ENCODE measurements at places on chromosomes 5 and 9.

DNA sequence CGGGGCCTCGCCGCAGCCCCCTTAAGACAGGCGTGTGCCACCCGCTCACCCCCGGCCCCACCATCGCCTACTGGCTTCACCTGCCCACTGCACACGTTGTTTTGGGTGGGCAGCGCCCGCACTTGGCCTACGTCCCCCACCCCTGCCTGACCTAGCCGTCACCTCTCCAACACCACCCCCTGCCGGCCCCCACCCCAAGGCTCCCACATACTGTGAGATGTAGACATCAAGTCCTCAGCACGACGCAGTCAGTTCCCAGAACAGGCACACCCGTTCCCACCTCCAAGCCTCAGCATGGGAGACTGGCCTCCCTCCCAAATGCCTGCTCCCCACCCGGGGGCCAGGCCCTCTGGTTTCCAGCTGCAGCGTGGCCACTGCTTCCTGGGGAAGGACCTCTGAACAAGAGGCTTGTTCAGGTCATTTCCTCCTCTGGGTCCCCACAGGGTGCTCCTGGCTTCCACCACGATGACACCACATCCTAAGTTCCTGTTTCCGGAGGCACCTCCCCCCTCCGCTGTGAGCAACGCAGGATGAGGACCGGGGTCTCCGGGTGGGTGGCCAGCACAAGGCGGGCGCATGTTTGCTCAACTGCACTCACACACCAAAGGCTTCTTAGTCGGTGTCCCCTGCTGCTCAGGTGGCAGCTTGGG lies 11.3 kb downstream of the DBN1 start:
- DNase-seq = no peak

- DNase-seq = no peak
Observed at GRCh38 chr9:131668439-131669268, 71.2 kb downstream of the RAPGEF1 start.

DNA sequence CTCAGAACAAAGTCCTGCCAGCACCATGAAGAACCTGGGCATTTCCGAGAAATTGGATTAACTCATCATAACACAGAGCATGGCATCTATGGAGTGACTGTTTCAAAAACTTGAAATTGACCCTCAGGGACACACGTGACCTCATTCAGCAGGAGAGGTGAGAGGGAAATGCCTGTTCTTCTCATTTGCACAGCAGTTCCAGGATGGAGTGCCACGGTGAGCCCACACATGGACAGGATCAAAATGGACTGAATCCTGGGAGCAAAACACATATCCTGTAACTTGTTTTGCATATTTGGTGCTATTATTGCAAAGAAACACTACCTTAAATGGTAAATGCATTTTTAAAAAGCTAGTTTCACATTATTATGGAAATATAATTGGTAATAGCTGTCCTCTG lies 256.1 kb upstream of the IRX2 start:
- no peak for DNase-seq

GRCh38 chr5:155872629-155873220 lies 454.2 kb upstream of the SGCD start:
- DNase-seq = no peak

DNA sequence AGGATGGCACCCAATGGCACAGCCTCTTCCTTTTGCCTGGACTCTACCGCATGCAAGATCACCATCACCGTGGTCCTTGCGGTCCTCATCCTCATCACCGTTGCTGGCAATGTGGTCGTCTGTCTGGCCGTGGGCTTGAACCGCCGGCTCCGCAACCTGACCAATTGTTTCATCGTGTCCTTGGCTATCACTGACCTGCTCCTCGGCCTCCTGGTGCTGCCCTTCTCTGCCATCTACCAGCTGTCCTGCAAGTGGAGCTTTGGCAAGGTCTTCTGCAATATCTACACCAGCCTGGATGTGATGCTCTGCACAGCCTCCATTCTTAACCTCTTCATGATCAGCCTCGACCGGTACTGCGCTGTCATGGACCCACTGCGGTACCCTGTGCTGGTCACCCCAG lies 25.4 kb downstream of the HRH2 start:
- DNase-seq = no peak

- no peak for DNase-seq
Observed at GRCh38 chr5:42361315-42361688, 61.9 kb upstream of the GHR start.

DNA sequence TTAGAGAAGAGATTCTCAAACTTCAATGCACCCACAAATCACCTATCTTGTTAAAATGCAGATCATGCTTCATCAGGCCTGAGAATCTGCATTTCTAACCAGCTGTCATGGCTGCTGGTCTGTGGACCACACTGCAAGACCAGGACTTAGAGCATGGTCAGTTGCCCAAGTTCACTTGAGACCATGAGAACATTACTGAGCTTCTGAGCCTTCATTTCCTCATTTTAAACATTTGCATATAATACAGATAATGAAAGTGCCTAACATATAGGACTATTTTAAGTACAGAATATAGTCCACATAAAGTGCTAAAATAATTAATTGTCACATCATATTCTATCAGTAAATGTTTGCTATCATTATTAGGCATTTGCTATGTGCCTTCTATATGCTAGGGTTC lies 260.8 kb upstream of the TNC start:
- no peak for DNase-seq

DNA sequence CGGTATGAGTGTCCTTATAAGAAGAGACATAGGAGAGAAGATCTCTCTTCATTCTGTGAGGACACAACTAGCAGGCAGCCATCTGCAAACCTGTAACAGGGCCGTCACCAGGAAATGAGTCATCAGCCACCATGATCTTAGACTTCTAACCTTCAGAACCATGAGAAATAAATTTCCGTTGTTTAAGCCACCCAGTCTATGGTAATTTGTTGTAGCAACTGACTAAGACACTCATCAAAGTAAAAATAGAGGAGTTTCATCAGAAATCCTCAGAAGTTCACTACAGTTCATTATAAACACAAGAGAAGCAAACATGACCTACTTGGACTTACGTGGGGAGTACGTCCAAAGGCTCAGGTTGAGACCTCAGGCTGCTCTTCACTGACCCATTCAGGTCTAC lies 357.7 kb downstream of the SEMA5A start:
- DNase-seq = no peak

DNA sequence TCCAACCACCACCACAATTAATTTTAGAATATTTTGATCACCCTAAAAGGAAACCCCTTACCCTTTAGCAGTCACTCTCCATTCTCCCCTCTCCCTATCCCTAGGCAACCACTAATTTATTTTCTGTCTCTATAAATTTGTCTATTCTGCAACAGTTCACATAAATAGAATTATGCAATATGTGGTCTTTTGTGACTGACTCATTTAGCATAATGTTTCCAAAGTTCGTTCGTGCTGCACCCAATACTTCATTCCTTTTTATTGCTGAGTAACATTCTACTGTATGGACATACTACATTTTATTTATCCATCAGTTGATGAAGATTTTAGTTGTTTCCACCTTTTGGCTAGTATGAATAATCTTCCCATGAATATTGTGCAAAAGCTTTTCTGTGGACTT lies 18.2 kb upstream of the CDC20B start:
- no peak for DNase-seq

- no peak for DNase-seq
Observed at GRCh38 chr5:66247176-66247960, 103.3 kb downstream of the SREK1 start.

DNA sequence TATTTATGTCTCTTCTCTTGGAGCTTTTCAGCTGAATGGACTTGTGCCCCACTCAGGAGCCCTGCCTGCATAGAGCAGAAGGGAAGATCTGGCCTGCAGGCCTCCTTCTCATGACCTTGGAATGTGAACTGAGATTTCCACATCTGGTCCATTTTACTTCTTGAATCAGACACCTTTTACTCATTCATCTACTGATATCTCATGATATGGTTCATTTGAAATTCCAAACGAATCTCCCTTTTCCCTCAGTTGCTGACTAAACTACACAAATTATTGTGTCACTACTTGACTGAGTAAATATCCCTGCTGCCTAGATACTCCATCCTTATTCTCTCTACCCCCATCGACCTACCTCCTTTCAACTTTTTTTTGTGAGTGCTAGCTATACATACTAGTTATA lies 138.7 kb downstream of the PLCXD3 start:
- no peak for DNase-seq

DNA sequence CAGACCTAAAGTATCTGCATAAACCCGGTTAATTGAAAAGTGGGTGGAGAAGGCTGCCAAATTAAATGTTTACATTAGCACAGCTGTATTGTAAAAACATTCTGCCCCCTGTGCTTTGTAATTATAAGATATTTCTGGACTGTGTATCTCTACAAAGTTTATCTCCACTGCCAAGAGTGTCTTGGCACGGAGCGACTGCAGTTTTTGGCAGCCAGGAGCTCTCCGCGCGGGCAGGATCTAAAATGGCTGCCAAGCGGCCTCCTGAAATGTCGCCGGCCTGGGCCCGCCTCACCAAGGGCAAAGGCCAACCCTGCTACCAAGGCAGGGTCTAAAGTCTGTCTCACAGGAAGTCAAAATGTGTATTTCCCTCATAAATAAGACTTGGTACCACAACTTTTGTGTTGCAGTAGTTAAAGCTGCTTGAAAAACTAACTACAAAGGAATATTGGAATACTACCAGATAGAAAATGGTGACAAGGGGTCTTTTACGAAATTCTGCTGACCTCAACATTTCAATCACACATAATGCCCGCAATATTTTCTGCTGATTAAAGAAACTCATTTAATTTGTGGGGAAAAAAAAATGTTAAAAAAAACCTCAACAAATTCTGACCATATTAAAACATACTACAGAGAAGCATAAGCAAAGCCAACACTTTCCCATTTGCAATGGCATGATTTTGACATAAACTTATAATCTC lies 110.4 kb downstream of the NFIB start:
- no peak for DNase-seq

DNA sequence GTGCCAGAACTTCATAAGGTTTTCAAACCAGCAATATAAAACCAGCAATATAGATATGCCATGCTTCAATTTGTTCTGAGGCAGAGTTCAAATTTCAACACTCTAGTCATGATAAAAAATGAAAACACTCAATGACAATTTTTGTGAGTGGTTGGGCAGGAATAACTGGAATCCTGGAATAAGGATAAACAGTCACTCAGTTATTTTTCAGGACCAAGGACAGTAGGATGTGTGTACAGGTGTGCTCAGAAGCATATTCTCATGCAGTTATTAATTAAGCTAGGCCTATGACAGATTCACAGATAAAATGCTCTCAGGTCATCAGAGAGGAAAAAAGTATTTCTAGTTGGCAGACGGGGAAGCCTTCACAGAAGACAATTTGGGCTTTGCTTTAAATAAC lies 117.3 kb upstream of the PPP2R2B start:
- no peak for DNase-seq

DNA sequence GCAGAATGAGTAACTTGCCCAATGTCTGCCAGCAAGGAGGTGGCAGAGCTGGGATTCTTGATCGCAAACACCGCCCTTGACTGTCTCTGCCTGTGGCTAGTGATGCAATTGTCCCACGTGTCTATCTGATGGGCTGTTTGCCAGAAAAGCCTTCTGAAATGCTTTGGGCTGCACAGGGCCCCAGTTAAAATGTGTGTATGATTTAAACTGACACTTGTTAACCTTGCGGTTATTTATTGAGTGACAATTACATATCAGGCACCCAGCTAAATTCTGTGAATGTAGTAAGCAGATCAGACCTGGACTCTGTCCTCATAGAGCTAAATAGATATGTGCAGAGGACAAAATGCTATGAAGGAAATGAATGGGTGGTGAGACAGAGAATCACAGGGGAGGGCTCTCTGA lies 11.6 kb upstream of the IL12B start:
- DNase-seq = no peak

- no peak for DNase-seq
Observed at GRCh38 chr5:6291961-6292360, 86.4 kb downstream of the MED10 start.

DNA sequence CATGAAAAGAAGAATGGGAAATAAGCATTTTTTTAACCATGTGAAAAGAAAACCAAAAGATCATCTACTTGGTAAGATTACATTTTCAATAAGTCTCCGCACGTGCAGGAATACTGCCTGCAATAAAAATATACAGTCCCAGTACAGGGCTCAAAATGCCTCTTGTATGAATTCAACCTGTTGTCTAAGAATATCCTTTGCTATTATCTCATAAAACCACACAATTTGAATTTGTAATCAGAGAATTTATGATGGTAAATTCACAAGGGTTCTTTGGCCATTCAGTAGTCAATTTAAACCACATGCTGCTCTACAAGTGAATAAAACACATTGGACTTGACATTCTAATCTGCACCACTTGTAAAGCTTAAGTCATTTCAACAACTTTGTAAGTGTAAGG lies 46.6 kb downstream of the ST8SIA4 start:
- DNase-seq = no peak

DNA sequence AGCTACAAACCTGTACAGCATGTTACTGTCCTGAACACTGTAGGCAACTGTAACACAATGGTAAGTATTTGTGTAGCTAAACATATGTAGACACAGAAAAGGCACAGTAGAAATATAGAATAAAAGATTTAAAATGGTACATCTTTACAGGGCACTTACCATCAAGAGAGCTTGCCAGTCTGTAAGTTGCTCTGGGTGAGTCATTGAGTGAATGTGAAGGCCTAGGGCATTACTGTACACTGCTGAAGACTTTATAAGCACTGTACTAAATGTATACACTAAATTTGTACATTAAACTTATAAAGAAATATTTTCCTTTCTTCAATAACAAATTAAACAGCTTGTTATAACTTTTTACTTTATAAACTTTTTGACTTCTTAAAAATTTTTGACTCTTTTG lies 20.5 kb downstream of the ADRB2 start:
- DNase-seq = no peak

DNA sequence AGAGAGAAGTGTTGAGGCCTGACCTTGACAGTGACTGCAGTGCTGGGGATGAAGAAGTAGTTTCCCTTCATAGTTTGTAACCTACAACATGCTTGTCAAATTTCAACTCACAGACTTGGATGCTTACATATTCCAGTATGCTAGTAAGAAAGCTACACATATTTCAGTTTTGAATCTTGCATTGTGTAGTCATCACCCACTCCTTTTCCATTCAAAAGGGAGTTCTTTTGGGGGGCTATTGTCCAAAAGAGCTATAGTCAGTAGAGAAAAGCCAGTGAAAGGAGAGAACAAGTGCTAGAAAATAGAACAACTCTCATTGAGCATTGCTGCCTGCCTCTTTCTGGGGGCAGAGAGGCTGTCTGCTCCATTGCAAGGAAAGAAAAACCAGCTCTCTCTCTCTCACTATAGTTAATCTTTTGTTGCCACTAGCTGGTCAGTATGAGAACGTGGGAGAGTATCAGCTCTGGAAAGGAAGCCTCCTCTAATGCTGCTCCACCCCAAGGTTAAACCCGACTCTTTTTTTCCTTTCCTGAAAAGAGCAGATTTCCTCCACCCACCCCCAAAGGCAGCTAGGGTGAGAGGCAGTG lies 7.3 kb downstream of the ASTN2 start:
- no peak for DNase-seq

DNA sequence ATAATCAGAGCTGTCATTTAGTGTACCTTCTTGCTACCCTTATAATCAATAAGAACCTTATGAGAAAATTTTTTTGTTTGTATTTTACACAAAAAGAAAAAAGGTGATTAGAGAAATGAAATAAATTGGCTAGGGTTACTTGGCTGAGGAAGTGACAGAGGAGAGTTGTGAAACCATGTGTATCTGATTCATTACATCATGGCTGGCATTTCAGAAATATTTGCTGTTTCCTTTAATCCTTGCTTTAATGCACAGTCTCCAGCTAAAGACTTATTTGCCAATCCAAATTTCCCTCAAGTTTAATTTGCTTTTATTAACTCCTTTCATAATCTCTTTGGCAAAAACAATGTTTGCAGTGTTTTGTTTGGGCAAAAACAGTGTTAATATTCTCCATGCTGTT lies 543.1 kb downstream of the KIF4B start:
- DNase-seq = no peak

GRCh38 chr9:125172031-125172755 lies 17.4 kb downstream of the PPP6C start:
- no peak for DNase-seq

Data from omental fat pad (tissue), 4 donors.